ENCODE measurements at places on chromosomes 12 and 14.

GRCh38 chr12:120955232-120955631, 23.1 kb upstream of the HNF1A start:
- no peak for DNase-seq

GRCh38 chr12:89884952-89885351, 176.3 kb upstream of the ATP2B1 start:
- DNase-seq = no peak

- no peak for DNase-seq
Measured at GRCh38 chr12:85664429-85664828, 171.8 kb downstream of the RASSF9 start.

- no peak for DNase-seq
Measured at GRCh38 chr12:129005829-129006228, 152.6 kb downstream of the GLT1D1 start.

DNA sequence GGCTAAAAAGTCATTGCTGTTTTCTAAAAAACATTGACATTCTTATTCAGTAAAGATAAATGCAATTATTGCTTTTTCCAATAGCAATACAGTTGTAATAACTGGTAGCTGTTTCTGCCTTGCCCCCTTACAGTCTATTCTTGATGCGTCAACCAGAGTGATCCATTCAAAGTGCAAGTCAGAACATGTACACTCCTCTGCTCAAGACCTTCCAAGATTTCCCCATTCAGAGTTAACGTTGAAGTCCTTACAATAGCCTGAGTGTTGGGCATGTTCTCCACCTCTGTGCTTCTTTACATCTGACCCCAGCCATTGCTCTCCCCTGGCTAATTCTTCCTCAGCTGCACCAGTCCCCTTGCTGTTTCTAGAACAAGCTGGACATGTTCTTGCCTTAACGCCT, 24.3 kb downstream of the VRK1 start:
- DNase-seq = no peak

DNA sequence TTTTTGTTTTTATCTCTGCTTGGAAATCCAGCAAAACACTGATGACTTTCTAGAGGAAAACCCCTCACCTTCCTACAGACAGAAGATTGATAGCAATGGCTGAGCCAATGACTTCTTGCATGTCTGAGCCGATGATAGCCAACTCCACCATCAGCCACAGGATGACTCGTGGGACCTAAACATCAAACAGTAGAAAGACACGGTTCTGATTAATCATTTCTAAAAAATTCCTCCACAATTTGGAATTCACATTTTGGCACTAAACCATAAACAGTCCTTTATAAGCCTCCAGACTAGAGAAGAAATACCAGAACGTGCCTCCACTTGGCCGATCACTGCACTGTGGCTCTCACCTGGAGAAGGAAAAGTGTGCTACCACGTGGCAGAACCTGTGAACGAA, 25.9 kb downstream of the SLC11A2 start:
- no peak for DNase-seq

- no peak for DNase-seq
Measured at GRCh38 chr12:120132863-120133385, 16.4 kb upstream of the RAB35 start.

DNA sequence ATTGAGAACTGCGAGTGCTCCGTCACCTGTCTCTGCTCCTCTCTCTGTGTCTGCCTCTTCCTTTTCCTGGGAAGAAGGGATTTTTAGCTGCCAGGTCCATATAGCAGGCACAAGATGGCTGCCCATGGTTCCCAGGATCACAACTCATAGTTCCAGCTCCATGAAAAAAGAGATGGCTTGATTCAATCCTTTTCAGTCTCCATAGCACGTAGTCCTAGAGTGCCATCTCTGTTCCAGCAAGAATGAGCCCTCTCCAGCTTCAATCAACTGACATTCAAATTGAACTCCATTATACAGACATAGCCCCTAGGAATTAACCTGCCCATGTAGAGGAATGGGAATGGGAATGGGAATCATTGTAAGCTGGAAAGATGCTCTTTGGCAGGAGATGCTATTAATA, 34.7 kb upstream of the RTRAF start:
- DNase-seq = no peak

GRCh38 chr12:14988035-14988434, 15.2 kb downstream of the PDE6H start:
- no peak for DNase-seq

GRCh38 chr12:89486264-89486663, 38.3 kb downstream of the GALNT4 start:
- DNase-seq = no peak

DNA sequence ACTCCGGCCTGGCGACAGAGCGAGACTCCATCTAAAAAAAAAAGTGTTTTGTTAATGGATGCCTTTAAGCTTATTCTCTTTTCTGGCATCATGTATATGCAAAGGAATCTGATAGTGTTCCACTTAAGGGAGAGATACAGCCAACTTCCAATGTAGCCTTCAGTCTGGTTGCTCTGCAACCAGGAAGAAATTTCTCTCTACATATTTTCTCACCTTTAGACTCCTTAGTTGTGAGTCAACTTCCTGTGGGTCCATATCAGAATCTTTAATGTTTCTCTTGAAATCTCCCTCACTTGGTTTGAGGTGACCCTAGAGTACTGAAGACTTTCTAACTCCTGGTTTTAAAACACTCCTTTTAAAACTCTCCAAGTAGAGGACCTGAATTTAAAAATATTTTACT, 340.4 kb downstream of the SLC6A15 start:
- no peak for DNase-seq

DNA sequence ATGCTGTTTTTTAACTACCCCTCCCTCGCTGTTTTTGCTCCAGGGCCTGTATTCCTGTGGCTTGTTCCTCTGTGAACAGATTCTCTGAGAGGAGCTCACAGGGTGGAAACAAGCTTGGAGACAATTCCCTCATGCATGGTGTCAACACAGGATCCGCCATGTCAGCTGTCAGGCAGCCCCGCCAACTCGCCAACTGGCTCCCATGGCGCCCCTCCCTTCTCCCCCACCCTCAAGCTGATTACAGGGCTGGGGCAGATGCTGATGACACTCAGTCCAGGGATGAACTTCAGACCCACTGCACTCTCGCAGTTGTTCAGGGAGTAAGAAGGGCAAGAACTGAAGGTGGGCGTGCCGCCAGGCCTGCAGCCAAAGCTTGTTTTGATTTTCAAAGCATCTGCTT, 229.9 kb downstream of the NTF3 start:
- DNase-seq = no peak

DNA sequence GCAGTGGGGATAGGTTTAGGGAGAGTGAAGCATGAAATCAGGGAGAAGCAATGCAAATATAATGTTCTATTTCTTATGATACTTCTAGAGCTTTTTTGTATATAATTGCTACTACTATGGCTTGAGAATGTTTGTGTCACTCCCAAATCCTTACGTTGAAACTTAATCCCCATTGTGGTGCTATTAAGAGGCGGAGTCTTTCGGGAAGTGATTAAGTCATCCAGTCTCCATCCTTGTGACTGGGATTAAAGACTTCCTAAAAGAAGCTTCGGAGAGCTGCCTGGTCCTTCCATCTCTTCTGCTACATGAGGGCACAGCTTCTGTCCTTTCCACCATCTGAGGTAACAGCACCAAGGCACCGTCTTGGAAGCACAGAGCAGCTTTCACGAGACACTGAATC, 81.2 kb downstream of the COX16 start:
- DNase-seq = no peak

GRCh38 chr12:95358111-95359083, 115.6 kb upstream of the METAP2 start:
- no peak for DNase-seq

DNA sequence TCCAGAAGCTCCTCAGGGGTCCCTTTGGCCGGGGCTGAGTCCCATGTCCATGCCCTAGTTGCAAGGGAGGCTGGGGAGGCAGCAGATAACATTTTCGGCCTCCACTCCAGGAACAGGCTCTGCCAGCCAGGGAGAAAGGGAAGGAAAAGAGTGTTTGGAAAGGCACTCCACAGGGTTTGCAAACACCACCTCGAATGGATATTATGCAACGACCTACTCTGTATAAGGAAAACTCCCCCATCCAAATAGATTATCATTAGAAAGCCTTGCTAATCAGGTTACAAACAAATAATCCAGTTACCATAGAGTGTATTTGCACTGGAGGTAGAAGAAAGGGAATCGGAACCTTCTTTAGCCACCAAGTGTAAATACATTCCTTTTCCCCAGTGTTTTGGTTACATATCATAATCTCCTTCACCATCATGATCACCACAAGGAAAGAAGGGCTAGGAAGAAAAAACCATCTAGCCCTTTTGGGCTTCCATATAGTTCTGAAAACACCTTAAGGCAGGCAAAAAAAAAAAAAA, 40.4 kb downstream of the TMCC3 start:
- no peak for DNase-seq

DNA sequence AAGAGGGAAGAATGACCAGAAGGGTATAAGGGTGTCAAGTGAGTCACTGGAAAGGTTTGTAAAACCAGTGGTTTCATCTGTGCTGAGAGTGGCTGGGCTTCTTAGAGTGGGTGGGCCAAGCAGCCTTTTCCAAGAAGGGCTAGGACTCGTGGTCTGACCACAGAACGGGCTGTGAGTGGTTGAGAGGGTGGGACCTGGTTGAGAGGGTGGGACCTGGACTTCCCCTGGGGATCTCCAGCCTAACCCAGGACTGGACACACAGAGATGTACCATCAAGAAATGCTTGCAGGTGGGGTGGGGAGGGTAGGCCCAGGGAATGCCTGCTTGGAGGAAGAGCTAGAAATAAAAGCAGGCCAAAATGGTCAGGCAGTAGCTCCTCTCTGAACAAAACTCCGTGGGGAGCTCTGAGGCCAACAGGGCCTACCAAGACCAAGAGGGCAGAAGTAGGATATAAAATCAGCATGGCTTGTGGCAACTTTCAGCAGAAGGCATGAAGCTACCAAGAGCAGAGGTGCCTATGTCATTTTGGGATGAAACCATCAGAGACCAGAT, 140.5 kb downstream of the FOXN3 start:
- DNase-seq = peak; percentile 82

Data from activated CD4-positive, alpha-beta T cell treated with anti-CD3 and anti-CD28 coated beads, Interleukin-2, amount 50 U/mL, for 48 hours (primary cell).